Osteoblast (primary cell): ENCODE measurements at places on chromosomes 2 and 18.

DNA sequence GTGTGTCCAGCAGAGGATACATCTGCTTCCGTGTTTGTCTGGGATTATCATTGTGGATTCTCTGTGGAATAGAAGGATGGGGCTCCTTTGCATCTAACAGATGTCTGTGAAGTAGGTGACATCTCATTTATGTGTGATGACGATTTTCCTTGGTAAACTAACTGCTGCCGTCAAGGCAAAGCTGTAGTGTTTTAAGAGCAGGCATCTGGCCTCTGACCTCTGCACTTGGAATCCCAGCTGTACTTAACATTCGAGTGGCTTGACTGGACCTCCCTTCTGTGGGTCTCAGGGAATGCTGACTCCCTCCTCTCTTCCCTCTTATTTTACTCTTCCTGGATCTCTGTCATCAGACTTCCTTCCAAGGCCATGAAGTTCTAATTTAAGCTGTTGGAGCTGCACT lies 56.4 kb downstream of the DCDC2C start:
- no peak for DNase-seq

- DNase-seq: no peak
Measured at GRCh38 chr2:64063924-64064331, 44.7 kb upstream of the VPS54 start.

GRCh38 chr2:80141007-80141726 lies 163.4 kb downstream of the LRRTM1 start:
- no peak for DNase-seq

- DNase-seq: no peak
Measured at GRCh38 chr2:86232910-86233309, 33.7 kb downstream of the MRPL35 start.

DNA sequence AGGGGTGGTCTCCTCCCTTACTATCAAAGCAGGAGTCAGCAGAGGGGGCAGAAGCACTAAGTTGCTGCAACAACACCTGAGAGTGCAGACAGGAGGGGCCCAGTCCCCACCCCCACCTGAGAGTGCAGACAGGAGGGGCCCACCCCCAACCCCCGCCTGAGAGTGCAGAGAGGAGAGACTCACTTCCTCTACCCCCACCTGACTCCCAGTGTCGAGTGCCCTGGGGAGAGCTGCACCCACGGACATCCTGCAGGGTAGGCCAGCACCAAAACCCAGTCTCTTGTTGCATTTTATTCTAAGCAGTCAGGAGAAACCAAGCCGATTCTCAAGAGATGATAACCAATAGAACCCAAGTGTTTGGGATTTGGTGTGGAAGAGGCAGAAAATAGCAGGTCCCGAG lies 78.4 kb downstream of the NAPG start:
- DNase-seq: no peak

GRCh38 chr2:222174450-222174849 lies 124.3 kb downstream of the PAX3 start:
- no peak for DNase-seq

DNA sequence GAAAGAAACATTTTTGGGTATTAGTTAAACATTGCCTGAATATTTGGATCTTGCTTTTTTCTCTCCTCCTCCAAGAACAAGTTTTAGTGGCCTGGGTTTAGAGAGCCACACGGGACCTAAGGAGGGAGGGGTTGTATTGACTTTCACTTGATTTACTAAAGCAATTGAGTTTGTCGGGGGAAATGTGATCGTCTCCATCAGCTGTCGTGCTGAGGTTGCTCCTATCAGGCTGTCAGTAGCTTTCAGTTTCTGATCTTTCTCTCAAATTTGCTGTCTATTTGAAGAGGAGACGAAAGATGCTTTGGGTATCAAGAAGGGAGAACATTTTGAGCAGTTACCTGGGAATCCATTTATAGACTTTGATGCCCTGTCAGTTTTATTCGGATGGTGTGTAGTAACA lies 106.0 kb downstream of the SETBP1 start:
- no peak for DNase-seq

DNA sequence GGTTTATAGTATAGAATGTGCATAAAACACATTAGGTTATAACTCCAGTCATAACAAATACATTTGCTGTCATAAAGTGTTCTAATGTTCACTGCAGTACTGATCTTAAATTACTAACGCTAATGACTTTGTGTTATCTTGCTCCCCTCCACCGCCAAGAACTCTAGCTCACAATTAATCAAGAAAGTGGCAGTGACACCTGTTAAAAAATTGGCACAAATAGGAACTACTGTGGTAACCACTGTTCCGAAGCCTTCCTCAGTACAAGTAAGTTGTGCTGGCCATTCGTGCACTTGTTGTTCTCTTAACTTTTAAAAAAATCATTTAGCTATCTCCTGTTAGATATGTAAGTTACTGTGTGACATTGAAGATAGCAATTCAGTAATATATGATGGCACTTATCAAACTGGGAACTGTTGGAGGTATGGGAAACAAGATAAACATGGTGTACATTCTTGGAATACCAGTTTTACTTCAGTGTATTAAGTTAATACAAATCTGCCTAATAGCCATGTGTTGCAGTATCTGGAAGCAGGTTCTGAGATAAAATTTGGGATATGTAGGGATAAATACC lies 41.2 kb downstream of the TAF4B start:
- no peak for DNase-seq
